ENCODE measurements at places on chromosomes 13 and 19.

- no peak for DNase-seq
Measured at GRCh38 chr19:54415208-54415900, at the start of gene TTYH1. TSS of gene TTYH1 (plus strand) at chr19:54415464. CDS start at chr19:54415553, 89 bp downstream.

DNA sequence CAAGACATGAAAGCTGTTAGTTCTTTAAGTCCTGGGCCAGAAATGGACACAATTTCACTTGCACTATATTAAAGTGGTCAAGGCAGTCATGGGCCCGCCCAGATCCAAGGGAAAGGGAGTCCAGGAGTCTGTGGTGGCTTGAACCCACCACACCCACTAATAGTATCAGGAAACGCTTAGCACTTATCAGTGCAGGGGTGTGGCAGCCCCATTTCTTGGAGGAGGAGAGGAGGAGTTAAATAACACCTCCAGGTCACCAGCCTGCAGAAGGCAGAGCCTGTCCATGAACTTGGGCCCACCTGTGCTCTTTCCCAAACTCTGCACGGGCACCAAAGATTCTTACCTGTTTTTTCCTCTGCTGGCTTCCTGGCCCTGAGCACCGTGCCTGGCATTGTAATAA, 5.4 kb upstream of the NTN5 start:
- no peak for DNase-seq

DNA sequence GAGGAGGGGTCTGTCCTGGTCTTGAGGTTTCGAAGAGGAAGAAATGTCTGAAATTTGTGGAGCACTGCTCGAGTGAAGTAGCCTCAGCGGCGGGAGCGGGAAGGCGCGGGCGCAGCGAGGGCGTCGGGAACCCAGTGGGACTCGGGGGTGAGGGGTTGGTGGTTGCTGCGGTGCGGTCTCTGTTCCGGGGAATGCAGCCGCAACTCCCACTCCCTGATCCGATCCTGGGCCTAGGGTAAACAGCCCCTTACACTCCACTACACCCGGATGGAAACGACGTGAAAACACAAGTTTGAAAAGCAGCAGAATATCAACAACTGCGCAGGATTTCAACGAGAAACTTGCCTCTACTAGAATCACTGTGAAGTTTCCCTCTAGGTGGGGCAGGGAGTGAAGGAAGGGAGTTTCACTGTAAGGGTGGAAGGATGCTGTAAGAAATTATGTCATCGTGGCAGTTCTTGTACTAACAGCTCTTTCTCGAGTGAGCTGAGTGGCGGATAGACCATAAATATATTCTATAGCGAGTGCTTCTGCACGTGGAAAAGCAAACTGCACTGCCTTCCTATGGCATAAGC, 2.0 kb upstream of the KLF12 start:
- DNase-seq, result peak; percentile 67

DNA sequence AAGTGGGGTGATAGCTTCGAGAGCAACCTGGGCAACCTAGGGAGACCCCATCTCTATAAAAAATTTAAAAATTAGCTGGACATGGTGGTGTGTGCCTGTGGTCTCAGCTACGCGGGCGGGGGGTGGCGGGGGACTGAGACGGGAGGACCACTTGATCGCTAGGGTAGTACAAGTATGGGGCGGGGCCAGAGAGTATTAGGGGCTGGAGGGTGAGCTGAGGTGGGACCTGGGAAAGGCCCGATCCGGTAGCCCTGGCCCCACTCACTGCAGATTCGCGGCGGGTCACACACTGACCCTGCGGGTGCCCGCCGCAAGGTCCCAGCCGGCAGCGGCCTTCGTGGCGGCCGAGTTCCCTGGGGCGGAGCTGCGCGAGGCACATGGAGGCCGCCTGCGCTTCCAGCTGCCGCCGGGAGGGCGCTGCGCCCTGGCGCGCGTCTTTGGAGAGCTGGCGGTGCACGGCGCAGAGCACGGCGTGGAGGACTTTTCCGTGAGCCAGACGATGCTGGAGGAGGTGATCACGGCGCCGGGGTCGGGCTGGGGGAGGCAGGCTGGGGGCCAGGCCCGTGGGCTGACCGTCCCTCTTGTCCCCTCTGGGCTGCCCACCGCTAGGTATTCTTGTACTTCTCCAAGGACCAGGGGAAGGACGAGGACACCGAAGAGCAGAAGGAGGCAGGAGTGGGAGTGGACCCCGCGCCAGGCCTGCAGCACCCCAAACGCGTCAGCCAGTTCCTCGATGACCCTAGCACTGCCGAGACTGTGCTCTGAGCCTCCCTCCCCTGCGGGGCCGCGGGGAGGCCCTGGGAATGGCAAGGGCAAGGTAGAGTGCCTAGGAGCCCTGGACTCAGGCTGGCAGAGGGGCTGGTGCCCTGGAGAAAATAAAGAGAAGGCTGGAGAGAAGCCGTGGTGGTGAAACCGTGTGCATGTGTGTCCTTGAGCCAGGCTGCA, 2.0 kb upstream of the ARHGAP45 start:
- peak; percentile 67 for DNase-seq

GRCh38 chr13:60448907-60449510, 52.0 kb downstream of the TDRD3 start:
- DNase-seq, result peak; percentile 76

DNA sequence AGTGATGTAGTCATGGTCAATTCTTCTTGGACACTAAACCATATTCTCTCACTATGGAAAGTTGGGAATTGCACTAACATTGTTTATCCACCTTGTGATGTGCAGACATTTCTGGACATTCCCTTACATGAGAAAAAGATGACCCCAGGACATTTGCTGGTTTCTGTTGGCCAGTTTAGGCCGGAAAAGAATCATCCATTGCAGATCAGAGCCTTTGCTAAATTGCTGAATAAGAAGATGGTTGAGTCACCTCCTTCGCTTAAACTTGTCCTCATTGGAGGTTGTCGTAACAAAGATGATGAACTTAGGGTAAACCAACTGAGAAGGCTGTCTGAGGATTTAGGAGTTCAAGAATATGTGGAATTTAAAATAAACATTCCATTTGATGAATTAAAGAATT, at the start of gene UTP14C:
Gene UTP14C, plus strand, starts transcription at position 211 of the 400 bp plus-strand sequence. CDS start 4,114 bp downstream, outside the sequence.
- no peak for DNase-seq

All from fibroblast of lung (primary cell).